T-helper 1 cell treated with Interleukin-12 subunit alpha and Interleukin-12 subunit beta and Interleukin-4 antibody, amounts not matched to agents 30 ng/mL and 1 ng/mL, for 36 hours (primary cell): ENCODE measurements at places on chromosomes 3 and 15. TPM values are rescaled to one million over a fixed set of nuclear protein-coding genes. Genes with fewer than 3 reads are reported as not detected.

PLS1 gene
- 5.0 and 5.6 TPM in 2 replicates for total RNA-seq

TGM4 gene
- not detected in 2 replicates for total RNA-seq

PPP1R14D gene
- not detected in 2 replicates for total RNA-seq

DMXL2 gene
- 5.2 and 5.3 TPM in 2 replicates for total RNA-seq

TM2D3 gene
- total RNA-seq: 44.4 and 46.2 TPM in 2 replicates

ARHGEF26 gene
- 0.07 TPM in 2 replicates for total RNA-seq

TPRG1 gene
- 2.7 and 2.9 TPM in 2 replicates for total RNA-seq

CTXN2 gene
- not detected in 2 replicates for total RNA-seq

SLC22A13 gene
- 0.71 and 0.78 TPM in 2 replicates for total RNA-seq

MINDY4B gene
- total RNA-seq: not detected in 2 replicates

CCDC39 gene
- not detected in 2 replicates for total RNA-seq

GOLGA8J gene
- total RNA-seq: 0.74 TPM in 1 of 2 replicates, not detected in the other

GREM1 gene
- total RNA-seq: not detected in 2 replicates

GOLGB1 gene
- 40.4 and 42.0 TPM in 2 replicates for total RNA-seq

SYNM gene
- 2.6 and 2.8 TPM in 2 replicates for total RNA-seq

COPS2 gene
- total RNA-seq: 64.6 and 65.9 TPM in 2 replicates

NR2E3 gene
- total RNA-seq: not detected in 2 replicates

SLC6A11 gene
- total RNA-seq: not detected in 2 replicates

GOLGA8G gene
- total RNA-seq: not detected in 2 replicates

PCOLCE2 gene
- total RNA-seq: 0.27 TPM in 1 of 2 replicates, not detected in the other

TOMM70 gene
- 45.3 and 45.8 TPM in 2 replicates for total RNA-seq

RARRES1 gene
- not detected in 2 replicates for total RNA-seq

TATDN2 gene
- total RNA-seq: 90.6 and 95.6 TPM in 2 replicates

CD200R1 gene
- 18.0 and 18.6 TPM in 2 replicates for total RNA-seq

PRSS50 gene
- not detected in 2 replicates for total RNA-seq

ITGA11 gene
- 0.90 and 1.7 TPM in 2 replicates for total RNA-seq

GPR149 gene
- not detected in 2 replicates for total RNA-seq

GPR160 gene
- 5.1 and 6.5 TPM in 2 replicates for total RNA-seq

C3orf20 gene
- total RNA-seq: 0.24 and 0.25 TPM in 2 replicates
